ENCODE measurements at places on chromosomes 3 and 15.

- DNase-seq, result no peak
Observed at GRCh38 chr3:177141899-177142646, 55.2 kb downstream of the TBL1XR1 start.

- no peak for DNase-seq
Observed at GRCh38 chr3:141858312-141858711, 18.1 kb upstream of the ATP1B3 start.

GRCh38 chr3:186083746-186084145 is 25.1 kb downstream of the ETV5 start:
- no peak for DNase-seq

GRCh38 chr15:25776071-25776746 is 86.9 kb downstream of the ATP10A start:
- DNase-seq, result no peak

DNA sequence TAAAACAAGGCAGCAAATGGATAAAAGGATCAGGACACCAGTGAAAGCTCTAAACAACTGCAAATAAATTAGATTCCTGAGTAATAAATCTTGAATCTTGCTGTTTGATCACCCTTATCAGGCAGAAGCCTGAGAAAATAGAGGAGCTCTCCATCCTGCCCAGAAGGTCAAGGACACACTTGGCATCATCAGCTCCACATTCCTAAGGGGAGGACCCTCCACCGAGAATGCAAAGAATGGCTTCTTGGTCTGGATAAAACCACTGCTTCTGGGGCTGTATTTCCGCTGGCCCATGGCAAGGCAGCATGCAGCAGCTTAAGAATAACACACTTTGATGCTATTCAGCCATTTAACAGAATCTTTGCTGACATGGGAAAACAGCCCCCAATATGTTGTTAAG is 108.9 kb upstream of the TSC22D2 start:
- no peak for DNase-seq

DNA sequence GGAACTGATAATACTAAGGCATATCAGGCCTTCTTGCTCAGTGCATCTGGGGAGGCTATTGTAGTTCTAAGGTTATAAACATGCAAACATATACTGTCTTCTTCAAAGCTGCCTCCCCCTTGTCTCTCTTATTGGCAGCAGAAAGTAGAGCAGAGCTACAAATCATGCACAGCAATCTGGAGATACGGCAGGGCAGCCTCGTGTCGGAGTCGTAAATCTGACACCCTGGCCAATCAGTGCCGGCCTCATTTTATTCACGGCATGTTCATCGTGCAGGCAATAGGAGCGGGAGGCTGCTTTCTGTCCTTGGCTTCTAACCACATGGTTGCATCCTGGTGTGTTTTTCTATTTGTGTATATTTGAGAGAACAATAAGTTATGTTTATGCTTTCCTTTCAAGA is 300.2 kb upstream of the CNTN6 start:
- DNase-seq, result no peak

DNA sequence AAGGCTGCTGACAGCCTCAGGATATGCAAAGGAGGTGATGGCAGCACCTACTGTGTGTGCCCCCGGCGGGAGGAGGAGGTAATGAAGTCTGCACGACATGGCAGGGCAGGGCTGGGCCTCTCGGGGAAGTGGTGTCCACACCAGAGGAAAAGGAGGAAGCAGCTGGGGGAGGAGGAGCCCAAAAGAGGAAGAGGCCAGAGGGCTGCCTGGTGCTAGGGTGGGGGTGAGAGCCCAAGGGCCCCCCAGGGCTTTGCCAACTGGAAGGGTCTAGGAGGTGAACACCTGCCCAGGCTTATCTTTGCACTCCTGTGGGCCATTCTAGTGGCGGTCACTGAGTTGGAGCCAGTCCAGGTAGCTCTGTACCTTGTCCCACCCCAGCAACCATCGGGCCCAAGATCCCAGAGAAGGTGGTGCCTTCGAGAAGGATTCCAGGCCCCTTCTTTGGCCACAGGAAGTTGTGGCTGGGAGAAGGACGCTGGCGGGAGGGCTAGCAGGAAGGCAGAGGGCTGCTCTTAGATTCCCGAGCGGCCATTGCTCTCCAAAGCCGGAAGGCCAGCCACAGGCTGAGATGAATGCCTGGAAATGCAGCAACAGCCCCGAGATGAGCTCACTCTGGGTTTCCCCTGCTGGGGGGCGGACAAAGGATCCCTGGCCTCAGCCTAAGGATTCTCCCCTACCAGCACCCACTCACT is 7.0 kb downstream of the GNAI2 start:
- DNase-seq, result no peak

DNA sequence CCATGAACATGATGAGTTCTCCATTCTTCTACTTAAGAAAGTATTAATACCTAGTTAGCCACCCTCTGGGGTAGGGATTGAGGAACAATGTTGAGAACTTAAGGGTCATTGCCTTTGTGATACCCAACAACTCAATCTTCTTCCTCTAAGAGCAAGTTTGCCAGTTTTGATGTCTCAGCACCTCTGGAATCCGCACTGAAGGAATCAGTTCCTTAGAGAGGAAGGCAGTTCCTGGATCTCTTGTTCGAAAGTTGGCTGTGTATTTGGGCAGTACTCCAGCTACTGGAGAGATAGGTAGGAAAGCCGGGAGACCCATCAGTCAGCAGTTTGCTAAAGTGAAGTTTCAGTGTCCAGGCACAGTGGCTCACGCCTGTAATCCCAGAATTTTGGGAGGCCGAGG is 35.6 kb upstream of the MTHFS start:
- DNase-seq, result no peak

- DNase-seq, result no peak
Observed at GRCh38 chr3:10116138-10116460, 624 bp downstream of the BRK1 start.

DNA sequence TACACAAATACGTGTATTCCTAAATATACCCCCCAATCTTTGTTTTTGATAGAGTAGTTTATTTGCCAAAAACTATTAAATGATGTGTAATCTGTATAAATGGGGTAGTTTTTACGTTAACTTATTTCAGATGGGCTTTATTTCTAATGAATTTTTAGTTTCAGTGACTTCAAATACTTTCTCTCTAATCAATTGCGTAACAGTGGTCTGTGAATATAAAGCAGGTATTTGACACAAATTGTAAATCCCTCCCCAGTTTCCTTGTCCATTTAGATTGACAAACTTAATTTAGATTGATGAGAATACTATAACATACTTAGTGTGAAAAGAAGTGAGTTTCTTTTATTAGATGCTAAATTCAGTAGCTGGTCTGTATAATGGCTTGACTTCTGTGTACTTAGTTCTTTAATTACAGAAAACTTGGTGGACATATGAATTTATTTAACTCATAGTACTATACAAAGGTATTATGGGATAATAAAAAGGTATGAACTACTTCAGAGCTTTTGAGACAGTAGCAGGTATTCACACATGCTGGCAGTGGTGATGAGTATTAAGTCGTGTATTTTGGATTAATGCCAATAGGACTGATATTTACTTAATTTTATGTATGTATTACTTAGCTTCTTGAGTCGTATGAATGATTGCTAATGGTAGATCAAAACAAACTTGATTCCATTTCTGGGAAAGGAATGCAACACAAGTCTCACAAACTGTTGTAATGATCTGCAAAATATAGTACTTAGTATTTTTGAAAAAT is 81.6 kb downstream of the STT3B start:
- no peak for DNase-seq

- no peak for DNase-seq
Observed at GRCh38 chr15:69035205-69035917, 20.9 kb downstream of the NOX5 start.

DNA sequence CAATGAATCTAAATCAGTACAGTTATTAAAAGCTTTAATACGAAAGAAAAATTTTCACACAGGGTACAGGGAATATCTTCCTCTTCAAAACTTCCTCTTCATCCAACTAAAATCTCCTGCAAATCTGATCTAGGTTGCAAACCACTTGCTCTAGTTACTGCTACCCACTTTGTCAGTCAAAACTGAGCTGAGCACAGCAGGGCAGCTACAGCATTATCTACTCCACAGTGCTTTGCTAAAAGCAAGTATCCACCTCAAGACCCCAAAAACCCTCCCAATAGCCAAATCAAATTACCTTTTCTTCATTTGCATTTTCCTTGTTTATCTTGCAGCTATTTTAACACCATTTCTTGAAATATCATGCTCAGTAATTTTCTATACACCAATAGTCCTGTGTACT is 14.7 kb downstream of the ZNF280D start:
- no peak for DNase-seq

Data from fibroblast of skin of left biceps (primary cell).